ENCODE measurements at places on chromosomes 4 and X. TPM values are rescaled to one million over a fixed set of nuclear protein-coding genes. Genes with fewer than 3 reads are reported as not detected.
A peak's percentile ranks its signal among the peaks of the same experiment; 100 is the strongest.

- no peak for DNase-seq
Measured at GRCh38 chr4:95869961-95870500, 30.1 kb downstream of the PDHA2 start.

DNA sequence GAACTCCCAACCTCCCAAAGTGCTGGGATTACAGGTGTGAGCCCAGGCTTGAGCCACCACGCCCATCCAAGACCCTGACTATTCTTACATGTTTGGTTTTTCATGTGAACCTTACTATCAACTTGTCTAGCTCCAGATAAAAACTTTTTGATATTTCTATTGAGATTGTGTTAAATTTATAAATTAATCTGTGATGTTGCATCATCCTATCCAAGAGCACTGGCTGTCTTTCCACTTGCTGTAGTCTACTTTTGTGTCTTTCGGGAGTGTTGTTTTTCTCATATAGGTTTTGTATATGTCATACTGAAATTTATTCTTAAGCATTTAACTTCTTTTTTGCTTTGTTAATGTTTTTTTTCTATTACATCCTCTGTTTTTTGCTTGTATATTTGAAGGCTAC, 34.6 kb downstream of the BRCC3 start:
- DNase-seq: no peak

GRCh38 chrX:24498181-24498580, 33.1 kb downstream of the PDK3 start:
- no peak for DNase-seq

Gene SSX4
- not detected for total RNA-seq

DNA sequence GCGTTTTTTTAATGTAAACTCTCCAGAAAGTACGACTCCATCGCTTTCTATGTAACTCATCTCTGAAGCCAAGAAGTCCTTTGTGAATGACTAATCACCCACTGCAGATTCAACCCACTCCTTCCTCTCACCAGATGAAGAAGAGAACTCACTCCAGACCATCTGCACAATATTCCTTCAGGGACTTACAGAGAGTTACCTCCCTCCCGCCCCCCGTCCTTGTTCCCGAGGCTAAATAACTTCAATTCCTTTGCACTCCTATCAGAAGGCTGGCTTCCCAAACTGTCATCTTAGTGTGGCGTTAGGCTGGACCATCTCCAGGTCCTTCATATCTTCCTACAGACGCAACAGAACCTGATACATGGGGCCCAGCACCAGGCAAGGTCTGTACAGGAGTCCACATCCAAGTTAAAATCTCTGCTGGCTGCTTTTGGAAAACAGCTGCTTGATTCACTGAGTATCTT, 82.4 kb downstream of the AFAP1 start:
- DNase-seq: peak; percentile 47

DNA sequence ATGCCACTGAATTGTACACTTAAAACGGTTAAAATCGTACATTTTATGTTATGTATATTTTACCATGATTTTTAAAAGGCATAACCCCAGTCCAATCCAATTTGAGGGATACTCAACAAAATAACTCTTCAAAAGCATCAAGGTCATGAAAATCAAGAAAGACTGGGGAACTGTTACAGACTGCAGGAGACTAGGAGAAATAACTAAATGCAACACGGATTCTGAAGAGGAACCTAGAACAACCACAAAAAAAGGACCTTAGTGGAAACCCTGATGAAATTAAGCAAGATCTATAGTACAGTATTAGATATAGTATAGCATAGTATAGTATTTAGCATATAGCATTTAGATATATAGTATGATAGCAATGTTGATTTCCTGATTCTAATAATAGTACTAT, 26.8 kb downstream of the SH3KBP1 start:
- no peak for DNase-seq

- DNase-seq: no peak
Measured at GRCh38 chr4:30002341-30002740, 717.8 kb upstream of the PCDH7 start.

DNA sequence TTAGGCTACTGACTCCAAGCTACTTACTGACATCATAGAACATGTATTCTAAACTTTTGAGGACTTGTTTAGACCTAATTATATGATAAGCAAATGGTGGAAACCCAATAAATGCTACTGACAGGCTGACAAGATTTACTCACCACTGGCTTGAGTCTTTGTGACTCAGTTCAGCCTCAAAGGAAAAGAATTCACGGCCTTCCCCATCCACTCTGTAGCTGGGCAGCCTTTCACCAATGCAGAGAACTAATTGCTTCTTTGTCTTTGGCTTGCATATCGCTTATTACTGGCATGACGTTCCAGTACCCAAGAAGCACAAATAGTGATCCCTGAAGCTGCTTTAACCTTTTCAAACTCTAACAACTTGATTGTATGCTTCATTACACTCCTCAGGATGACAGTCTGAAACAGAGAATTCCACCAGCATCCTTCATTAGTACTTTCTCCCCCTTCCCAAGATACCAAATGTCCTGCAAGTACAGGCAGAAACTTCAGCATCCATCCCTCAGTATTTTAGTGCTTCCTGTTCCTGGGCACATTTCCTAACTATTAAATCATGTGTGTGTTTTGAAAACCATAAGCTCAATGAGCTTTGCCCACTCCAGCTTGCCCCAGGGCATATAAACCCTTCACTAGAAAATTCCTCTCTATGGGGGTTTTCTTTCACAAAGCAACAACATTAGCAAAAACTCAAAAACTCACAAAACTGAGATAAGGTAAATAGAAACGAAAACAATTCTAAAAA, 298.1 kb upstream of the SLC7A11 start:
- DNase-seq: peak; percentile 52

GRCh38 chr4:84531689-84532088, 32.6 kb upstream of the NKX6-1 start:
- DNase-seq: peak; percentile 63

- no peak for DNase-seq
Measured at GRCh38 chr4:159021597-159022385, 81.1 kb upstream of the RAPGEF2 start.

- DNase-seq: no peak
Measured at GRCh38 chr4:28799696-28800095, 1920.5 kb upstream of the PCDH7 start.

DNA sequence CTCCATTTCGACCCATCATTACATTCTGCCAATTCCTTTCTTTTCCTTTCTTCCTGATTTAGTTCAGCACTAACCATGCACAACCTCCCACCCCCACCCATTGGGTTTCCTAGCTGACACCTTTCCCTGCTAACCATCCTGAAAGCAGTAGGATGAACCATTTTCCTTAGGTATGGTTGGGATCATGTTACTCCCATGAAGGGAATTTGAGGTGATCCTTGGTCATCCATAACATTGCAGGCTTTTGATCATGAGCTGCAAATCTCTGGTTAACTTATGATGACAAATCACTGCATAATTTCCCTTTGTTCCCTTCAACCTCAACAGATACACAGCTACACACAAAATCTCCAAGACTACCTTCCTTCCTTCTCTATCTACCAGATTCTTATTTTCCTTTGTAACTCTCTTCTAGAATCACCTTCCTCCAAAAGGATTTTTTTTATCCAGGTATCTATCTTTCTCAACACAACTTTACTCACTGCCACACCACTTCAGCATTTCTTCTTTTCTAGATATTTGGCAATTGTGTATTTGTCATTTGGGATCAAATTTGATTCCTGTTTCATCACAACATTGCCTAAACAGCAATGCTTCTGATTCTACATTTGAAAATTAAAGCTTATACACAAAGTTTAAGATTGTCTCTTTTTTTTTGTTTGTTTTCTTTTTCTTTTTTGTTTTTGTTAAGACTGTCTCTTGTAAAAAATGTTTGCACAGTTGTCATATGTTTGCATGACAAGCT, 145.1 kb downstream of the RBM47 start:
- no peak for DNase-seq

Gene SPIN2A
- 0.16 TPM for total RNA-seq

- DNase-seq: no peak
Measured at GRCh38 chr4:168900080-168900479, 110.0 kb downstream of the CBR4 start.

GRCh38 chr4:177155454-177155853, 154.2 kb upstream of the NEIL3 start:
- no peak for DNase-seq

Gene MXRA5
- total RNA-seq: 1.1 TPM

- no peak for DNase-seq
Measured at GRCh38 chr4:180483036-180483435, 1760.2 kb upstream of the TENM3 start.

Gene MBNL3
- total RNA-seq: 0.17 TPM
